ENCODE measurements at places on chromosomes 5 and 9.

DNA sequence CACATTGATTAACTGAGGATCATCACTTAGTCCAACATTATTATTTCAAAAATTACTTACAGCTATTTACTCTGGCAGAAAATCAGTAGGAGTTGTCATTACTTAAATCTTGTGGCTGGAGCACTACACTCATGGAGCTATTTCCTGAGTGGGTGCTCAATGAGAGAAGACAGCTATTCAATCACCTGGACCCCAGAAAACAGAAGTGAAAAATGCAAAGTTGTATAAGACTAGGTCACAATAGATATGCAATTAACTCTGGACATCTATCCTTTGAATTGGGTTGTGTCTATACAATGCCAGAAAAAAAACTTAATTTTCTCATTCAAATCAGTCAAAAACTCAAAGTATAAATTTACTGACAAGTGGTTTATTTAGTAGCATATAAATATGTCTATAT, 340.9 kb downstream of the EFNA5 start:
- no peak for DNase-seq

- no peak for DNase-seq
Measured at GRCh38 chr9:4098031-4098430, 201.8 kb downstream of the GLIS3 start.

DNA sequence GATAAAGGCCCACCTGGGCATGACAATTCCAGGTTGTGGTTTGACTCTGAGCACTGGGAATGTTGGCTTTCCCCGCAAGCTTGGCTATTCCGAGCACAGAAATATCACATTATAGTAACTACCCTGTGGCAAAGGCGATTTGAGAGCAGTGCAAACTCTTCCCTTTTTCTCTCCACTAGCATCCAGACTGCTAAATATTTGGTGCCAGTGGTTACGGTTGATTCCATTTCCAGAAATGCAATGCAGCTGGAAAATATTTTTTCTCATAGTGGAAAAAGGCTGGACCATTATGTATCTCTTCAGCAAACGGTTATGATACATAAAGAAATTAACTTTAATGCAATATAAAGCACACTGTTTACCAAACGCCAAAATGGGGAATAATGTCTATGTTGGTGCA, 158.0 kb downstream of the ENC1 start:
- DNase-seq, result no peak

- no peak for DNase-seq
Measured at GRCh38 chr5:136638084-136638483, 272.7 kb upstream of the TRPC7 start.

GRCh38 chr5:131514316-131515283, 120.4 kb downstream of the RAPGEF6 start:
- DNase-seq, result peak; percentile 15

DNA sequence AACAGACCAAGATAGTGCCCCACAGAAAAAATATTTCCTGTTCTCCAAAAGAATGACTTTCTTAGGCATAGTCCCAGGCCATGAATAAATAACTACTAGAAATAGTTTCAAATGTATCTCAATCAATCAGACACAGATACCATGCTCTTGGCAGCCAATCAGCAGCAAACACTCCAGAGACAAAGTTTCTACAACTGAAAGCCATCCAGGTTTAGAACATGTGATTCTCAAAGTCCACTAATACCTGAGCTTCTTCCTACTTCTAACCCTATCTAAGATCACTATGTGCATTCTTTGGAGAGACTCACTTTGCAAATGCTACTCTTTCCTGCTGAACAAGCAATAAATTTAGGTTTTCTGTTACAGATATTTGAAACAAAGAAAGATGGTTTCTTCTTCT, 425.8 kb upstream of the GRIN3A start:
- DNase-seq, result no peak

GRCh38 chr5:134568337-134568700, 42.8 kb downstream of the JADE2 start:
- DNase-seq, result no peak

GRCh38 chr5:104793031-104793754, 1230.6 kb upstream of the NUDT12 start:
- no peak for DNase-seq

DNA sequence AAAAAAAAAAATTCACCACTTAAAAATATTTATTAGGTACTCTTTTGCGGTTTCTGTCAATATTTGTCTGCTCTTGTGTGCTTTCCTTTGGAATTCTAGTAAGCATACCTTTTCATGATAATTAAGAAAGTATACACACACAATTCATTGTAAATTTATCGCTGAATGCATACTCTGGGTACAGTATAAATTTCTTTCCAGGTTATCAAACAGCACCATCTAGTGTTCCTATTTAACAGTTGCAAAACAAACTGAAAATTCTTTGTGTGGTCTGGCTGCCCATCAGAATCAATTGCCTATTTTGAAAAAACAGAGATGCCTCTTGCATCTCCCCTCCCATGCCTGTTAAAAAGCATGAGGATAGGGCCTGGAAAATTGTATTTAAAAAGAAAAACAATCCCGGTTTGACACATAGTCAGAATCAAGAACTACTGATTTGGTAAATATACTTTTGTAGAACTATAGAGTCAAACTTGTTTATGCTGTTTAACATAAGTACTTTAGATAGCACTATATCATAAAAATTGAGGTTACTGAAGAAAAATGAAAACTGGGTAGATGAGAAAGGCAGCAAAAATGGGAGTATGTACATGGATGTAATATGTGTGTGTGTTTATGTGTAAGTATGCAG, 16.2 kb downstream of the PGGT1B start:
- DNase-seq, result no peak

DNA sequence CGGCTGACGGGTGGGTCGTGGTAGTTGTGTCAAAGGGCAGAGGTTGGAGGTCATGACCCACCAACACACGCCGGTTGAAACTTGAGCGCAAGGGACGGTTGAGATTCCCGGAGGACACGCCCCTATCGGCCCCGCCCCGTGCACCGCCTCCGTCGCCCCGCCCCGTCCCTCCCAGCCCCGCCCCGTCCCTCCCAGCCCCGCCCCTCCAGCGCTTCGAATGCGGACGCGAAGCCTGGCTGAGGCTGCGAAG, 226 bp upstream of the RANBP17 start:
- DNase-seq, result no peak

GRCh38 chr5:18068826-18069225, 434.6 kb downstream of the TAF11L14 start:
- DNase-seq, result no peak

- DNase-seq, result no peak
Measured at GRCh38 chr5:156949424-156949823, 13.6 kb downstream of the TIMD4 start.

- no peak for DNase-seq
Measured at GRCh38 chr9:24459953-24460352, 85.7 kb downstream of the IZUMO3 start.

DNA sequence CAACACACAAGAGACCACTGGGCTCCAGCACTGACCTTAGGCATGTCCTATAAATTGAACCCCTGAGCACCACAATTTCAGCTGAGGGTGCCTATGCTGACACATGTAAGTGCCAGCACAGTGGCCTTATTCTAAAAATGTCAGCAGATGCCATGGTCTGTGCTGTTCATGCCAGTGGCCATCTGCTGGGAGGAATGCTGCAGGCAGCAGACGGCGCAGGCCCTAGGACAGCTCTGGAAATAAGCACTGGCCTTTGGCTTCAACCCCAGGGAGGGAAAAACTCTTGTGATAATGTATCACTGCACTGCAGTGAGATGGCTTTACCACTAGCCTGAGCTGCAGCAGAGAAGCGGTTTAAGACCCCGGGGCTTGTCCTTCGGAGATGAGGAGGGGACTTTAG, 98.5 kb downstream of the SYK start:
- no peak for DNase-seq

GRCh38 chr5:142095651-142096330, 12.8 kb upstream of the NDFIP1 start:
- DNase-seq, result peak; percentile 79

DNA sequence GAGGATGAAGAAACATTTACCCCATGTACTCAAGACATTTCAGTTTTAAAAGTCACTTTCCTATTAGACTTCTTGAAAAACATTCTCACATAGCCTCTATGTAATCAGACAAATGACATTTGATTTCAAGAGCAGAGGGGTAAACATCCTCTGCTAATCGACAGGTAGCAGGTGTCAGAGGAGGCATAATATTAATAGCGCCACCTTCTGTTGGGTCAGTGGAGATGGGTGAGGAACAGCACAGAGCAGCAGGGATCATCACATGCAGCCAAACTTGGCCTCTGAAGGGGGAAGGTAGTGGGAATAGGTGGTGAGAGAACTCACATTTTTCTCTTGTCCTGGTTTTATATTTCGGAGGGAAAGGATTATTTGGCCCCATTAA, 3.3 kb upstream of the LSM11 start:
- no peak for DNase-seq

GRCh38 chr5:93331863-93332262, 249.2 kb downstream of the NR2F1-AS1 start:
- DNase-seq, result no peak

DNA sequence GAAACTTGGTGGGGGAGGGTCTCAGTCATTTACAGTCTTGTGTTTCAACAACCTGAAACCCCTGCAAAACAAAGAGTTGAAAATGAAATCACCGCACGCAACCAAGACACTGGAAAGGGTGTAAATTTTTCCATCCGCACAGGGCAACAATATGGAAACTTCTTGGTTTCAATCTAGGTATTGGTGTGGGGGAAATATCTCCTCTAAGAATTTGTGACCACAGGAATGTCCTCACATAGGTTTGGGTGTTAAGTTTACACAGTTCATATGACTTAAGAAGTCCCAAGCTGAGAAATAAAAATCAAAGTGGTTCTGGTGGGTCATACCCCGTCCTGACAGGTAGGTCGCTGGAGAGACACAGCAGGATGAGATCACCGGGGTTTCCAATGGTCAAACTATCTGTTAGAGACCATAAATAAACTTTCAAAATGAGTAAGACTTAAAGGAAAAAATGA, 51.9 kb upstream of the PIP5K1B start:
- DNase-seq, result no peak

- DNase-seq, result no peak
Measured at GRCh38 chr9:2872250-2872930, 28.5 kb upstream of the PUM3 start.

DNA sequence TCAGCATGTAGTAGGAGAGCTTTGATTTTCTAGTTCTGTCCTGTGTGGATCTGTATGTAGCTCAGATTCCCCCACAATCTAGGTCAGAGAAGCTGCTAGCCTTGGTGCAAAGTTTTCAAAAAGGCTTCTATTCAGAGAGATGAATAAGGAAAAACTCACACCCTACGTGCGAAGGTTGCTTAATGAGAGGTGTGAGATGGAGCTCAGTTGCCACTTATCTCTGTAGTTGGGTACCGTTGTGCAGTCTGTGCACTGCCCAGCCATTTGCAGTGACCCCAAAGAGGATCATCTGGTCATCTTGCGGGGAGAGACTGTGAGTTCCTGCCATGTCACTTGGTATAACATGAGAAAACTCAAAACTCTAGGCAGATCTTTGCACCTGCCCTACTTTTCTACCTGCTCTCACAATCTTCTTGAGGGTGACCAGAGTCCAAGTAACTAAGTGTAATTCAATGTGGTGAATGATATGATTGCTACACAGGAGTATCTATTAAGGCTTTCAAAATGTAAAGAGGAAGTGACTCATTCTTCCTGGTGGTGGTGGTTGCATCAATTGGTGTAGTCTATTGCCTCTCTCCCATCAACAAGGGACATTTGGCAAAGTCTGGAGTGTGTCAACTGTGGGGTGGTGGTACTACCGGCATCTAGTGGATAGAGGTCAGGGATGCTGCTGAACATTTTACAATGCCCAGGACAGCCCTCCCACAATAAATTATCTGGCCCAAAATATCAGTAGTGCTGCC, 65.2 kb downstream of the TMC1 start:
- DNase-seq, result no peak

- no peak for DNase-seq
Measured at GRCh38 chr9:128899566-128900322, 17.8 kb downstream of the LRRC8A start.

GRCh38 chr5:155103146-155103545, 89.6 kb downstream of the KIF4B start:
- DNase-seq, result no peak

- DNase-seq, result no peak
Measured at GRCh38 chr9:117656002-117656401, 48.2 kb upstream of the TLR4 start.

- no peak for DNase-seq
Measured at GRCh38 chr9:21856301-21857094, 54.1 kb downstream of the MTAP start.

- DNase-seq, result no peak
Measured at GRCh38 chr9:14705079-14705478, 11.8 kb upstream of the ZDHHC21 start.

DNA sequence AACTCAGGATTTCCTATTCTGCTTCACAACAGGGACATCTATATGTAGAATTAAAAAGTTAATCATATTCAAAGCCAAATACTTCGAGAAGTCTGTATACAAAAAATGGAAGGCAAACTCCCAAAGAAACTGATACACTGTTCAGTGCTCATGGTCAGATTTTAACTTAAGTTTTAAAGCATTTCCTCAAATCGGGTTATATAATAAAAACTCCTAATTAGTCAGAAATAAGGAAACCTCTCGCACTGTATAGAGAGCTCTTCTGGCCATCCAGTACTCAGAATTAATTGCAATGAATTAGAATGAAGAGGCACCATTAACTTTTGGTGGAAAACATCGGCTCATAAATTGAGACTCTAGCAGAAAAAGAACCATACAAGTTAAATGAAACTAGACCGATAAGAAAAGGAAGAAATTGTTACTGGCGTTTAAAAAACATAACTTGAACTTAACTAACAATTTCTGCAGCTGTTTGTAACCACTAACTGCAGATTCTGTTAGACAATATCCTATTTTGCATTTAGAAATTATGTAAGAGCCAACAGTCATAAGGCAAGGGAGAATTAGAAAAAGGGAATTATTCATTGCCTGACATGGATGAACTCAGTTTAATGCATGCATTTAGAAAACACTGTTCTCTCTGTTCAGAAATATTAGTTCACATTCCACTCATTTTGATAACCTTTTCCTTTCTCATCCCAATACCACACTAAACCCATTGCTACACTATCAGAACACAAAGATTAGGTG, 96.6 kb downstream of the FNBP1 start:
- no peak for DNase-seq

DNA sequence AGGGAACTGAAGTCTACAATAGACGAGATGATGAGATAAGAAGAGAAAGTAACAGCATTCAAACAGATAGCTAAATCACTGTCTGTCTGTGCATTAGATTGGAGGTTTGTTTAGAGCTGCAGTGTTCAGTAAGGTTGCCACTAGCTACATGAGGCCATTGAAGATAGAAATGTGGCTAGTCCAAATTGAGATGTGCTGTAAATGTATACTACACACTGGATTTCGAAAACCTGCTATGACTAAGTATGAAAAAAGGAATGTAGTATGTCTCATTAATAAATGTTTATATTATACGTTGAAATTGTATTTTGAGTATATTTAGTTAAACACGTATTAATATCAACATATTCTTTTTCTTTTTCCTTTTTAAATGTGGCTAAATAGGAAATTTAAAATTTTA, 142.1 kb downstream of the XRCC4 start:
- DNase-seq, result no peak

- DNase-seq, result no peak
Measured at GRCh38 chr9:3912817-3913216, 387.0 kb upstream of the RFX3 start.

GRCh38 chr9:70594386-70594944, 180.0 kb upstream of the KLF9 start:
- DNase-seq, result no peak
